ENCODE measurements at places on chromosomes 3 and 15.

DNA sequence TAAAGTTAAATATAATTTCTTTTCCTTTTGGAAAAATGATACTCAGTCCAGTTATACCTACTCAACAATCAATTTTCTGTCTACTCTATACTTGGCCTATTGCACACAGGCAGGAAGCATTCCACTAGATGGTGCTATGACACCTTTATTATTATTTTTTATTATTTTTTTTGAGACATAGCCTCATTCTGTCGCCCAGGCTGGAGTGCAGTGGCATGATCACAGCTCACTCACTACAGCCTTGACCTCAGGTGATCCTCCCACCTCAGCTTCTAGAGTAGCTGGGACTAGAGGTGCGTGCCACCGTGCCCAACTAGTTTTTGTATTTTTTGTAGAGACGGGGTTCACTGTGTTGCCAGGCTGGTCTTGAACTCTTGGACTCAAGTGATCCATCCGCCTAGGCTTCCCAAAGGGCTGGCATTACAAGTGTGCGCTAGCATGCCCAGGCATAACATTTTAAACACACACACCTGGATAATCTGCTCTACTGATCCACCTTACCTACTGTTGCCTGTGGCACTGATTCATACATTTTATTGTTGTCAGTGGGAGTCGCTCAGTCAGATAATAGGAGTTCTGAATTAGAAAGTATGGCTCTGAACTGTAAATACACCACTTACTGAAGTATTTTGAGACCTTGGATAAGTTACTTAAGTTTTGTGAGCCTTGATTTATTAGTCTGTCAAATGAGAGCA is 56.2 kb downstream of the EIF3J start:
- DNase-seq = no peak

DNA sequence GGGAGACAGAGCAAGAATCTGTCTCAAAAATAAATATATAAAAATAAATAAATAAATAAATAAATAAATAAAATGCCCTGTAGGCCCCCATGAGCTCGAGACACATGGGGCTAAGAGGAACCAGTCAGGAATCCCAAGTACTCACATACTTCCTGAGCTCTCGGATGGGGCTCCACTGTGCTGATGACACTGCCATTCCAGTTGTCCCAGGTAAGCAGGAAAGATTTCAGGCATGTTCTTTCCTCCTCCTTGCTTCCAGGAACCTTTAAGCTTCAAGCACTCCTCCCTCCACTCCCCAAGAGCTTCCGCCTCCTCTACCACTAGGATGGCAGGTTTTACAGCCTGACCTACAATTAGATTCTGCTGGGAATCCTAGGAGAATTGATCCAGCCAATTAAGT is 113.4 kb downstream of the SLC49A4 start:
- no peak for DNase-seq

DNA sequence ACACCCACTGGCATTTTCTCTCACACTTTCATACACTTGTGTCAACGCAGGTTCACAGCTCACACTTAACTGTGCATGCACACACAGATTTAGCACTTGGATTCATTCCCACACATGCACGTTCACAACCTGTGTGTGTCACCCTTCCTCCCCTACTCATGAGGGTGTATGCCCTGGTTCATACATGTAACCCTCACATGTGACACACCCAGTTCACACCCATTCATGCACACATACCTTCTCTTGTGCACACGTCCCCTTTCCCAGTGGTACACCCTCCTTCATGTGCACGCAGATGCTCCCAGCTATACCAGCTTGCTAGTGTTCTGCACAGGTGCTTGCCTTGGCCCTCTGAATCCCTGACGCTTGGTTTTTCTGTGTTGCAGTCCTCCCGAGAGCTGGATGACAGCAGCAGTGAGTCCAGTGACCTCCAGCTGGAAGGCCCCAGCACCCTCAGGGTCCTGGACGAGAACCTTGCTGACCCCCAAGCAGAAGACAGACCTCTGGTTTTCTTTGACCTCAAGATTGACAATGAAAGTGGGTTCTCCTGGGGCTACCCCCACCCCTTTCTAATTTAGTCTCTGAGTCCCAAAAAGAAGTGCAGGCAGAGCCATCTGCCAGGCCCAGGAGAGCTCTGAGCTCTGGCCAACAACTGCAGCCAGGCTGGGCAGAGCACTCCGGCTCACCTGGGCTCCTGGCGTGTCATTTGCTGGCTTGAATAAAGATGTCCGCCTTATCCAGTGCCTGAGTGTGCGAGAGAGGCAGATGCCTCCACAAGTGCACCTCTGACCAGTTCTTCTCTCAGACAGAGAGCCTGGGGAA is 39.5 kb downstream of the GOLGA6A start:
- no peak for DNase-seq

DNA sequence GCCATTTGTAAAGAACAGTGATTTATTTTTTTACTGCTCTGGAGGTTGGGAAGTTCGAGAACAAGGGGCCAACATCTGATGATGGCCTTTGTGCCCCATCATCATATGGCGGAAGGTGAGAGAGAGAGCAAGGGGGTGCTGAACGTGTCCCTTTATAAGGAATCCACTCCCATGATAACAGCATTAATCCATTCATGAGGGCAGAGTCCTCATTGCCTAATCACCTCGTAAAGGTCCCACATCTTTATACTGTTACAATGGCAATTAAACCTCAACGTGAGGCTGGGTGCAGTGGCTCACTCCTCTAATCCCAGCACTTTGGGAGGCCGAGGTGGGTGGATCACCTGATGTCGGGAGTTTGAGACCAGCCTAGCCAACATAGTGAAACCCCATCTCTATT is 8.3 kb downstream of the IL12A start:
- DNase-seq = no peak

DNA sequence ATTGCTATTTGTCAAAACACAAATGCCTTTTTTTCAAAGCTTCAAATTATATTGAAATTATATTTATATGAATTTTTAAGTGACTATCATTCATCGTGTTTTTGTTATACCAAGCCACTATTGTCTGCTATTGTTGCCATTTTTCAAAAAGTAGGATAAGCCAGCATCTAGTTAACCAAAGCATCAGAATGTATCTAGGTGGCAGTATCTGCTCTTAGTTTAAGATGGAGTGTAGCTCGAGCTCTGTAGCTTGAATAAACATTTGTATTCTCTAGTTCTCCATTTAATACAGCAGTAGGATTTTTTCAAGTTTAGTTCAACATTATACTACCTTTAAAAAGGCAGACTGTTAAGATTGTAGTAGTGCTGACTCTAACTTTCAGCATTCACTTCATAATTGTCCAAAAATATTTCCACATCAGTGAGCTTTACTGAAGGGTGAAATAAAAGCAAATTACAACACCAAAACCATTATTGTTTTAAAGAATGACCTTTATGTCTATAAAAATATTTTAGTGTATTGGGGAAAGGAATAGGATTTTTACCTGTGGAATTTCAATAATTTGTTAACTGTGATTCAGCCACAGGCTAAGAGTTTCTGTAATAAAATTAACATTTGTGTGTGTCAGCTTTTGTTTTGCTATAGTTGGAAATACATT is 19.6 kb upstream of the C15orf61 start:
- no peak for DNase-seq

GRCh38 chr3:31189971-31190370 is 295.5 kb upstream of the GADL1 start:
- DNase-seq = no peak

GRCh38 chr3:145900056-145900829 is 260.7 kb downstream of the PLOD2 start:
- peak; percentile 59 for DNase-seq

DNA sequence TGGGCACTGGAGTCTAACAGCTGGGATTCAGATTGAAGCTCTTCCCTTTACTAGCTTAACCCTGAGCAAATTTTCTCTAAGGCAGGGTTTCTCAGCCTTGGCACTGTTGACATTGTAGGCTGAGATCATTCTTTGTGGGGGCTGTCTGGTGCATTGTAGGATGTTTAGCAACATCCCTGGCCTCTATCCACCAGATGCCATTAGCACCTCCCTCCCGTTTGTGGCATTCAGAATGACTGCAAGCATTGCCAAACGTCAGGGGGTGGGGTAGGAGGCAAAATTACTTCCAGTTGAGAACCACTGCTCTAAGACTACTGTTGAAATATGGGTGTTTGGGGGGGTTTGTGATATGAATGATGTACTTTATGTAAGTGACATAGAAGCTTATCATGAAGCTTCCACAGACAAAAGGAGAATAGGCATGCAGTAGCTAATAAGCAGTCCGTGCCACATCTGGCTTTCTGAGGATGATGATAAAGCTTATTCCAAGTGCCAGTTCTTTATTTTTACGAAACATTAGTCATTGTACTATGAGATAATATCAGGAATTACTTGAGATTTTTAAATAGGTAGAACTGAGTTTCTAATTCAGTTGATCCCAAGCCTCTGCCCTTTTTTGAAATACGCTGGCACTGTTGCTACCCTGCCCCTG is 39.3 kb downstream of the NKIRAS1 start:
- DNase-seq = no peak

DNA sequence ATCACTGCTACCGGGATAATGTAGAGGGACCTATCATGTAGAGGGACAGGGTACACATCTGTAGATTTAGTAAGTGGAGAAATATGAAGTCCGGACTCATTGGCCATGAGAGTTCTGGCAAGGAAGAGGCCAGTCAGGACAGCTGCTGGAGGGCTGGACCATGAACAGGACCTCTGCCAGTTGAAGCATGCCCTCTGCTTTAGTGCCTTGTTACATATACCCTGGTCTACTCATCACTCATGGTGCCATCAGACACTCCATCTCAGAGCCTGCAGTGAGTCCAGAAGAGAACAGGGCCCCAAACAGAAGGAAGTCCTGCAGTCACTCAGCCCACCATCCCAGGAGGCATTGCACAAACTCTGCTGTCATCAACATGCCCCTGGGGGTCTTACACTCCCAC is 54.7 kb upstream of the CA12 start:
- DNase-seq = no peak

Measured in BE2C (cell line).